ENCODE measurements at places on chromosomes 6 and 20.

DNA sequence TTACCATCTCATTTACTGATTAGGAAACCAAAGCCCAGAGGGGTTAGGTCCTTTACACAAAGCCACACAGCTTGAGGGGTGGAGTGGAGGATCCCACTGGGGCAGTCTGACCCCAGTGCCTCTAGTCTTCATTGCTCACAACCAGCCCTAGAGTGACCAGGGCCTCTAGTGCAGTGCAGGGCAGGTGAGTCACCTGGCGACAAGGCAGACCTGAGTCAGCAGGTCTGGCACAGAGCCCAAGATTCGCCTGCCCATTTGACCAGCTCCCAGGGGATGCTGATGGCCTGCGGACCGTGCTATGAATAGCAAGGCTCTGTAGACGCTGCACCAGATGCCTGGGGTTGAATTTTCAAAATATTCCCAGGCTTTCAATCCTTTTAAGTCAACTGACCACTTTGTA is 29.9 kb downstream of the CDH26 start:
- no peak for DNase-seq

DNA sequence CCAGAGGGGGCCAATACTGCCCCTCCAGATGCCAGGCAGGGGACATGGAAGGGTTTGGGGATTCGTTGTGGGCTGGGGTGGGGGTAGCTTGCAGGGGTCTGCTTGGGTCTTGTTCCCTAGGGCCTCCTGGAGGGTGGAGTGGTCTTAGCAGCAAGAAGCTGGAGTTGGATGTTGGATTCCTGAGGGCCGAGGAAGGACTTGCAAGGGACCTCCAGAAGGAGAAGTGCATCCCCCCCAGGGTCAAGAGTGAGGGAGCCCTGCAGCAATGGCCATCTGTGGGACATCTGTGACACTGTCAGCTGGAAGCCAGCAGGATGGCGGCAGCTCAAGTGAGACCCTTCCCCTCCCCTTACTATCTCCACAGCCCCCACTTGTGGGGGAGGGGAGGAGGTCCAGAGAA is 25.4 kb upstream of the CCN5 start:
- DNase-seq: no peak

- no peak for DNase-seq
These were observed at the start of gene SOX4 for GRCh38 chr6:21593412-21593926. TSS of gene SOX4 (plus strand) at chr6:21593751. CDS start at chr6:21594535, 784 bp downstream.

DNA sequence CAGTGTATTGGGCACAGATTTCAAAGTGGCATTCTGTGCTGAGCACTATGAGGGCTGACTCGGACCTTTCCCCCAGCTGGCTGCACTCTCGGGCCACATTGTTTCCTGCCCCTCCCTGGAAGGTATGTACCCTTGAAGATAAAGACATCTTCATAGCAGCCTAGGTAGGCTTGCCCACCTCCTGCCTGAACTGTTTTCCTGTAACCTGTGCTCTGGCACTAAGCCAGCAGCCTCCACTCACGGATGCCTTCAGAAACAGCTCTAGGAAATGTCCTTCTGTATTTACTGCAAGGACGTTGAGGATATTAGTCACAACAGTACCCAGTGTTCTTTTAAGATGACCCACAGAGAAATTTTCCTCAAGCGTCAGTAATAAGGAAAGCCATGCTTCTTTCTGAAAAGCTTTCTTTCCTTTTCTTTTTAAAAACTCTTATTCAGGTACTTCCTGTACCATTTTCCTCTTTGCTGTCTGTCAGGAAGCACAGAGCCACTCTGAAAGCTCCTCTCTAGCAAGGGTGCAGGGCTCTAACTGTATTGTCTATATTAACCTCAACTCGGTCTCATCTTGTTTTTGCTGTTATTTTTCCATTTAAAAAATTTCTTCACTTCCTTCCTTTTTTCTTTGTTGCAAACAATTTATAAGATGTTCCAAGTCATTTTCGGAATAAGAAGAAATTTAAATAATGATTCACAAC is 43.5 kb downstream of the TTI1 start:
- no peak for DNase-seq

DNA sequence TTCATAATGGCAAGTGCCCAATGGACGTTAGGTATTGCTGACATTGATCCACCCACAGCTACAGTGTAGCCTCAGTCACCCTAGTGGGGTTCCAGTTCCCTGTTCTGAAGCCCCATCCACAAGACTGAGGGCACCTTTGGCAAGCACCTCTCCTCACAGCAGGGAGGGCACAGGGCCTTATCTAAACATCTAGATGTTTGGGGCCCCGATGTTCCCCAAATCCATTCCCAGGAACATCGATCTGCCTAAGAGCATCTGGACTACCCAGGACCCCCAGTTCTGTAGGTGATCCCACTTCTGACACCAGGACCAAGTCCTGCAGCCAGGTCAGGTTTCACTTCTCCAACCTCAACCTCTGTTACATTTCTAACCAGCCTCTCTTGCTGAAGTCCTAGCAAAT is 10.6 kb downstream of the APCDD1L start:
- no peak for DNase-seq

- DNase-seq: no peak
These were observed 45.6 kb downstream of the NFATC2 start for GRCh38 chr20:51496964-51497363.

GRCh38 chr6:63804381-63804956 is 168.9 kb downstream of the PHF3 start:
- DNase-seq: no peak

GRCh38 chr6:39602601-39603519 is 122.3 kb downstream of the KIF6 start:
- DNase-seq: no peak

GRCh38 chr6:11194356-11195218 is 37.9 kb downstream of the NEDD9 start:
- no peak for DNase-seq

GRCh38 chr6:36389353-36389752 is 1.9 kb upstream of the ETV7 start:
- DNase-seq: no peak

GRCh38 chr6:90416322-90416721 is 119.7 kb upstream of the BACH2 start:
- DNase-seq: no peak

DNA sequence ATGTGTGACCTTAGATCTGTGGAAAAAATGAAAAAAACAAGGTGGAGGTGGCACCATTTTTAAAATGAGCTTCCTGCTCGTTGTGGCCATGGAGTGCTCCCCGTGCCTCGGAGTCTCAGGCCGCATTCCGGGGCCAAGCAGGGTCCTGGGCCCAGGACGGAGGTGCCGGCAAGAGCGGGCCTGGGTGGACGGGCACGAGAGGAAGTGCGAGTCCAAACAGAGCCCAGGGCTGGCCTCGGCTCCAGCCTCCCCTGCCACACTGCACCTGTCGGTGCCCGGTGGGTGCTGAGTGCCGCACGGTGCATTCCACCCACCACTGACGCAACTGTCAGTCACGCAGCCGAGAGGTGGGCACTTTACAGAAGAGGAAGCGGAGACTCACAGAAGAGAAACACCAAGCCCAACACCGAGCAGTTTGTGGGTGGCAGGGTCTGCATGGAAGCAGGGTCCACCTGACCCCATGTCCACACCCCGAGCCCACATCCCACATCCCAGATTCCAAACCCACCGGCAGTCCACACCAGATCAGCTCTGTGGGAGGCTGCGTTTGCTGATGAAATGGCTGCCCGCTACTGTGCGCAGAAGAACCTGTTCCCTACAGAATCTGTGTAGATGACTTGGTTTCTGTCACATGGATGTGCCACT is 97.7 kb downstream of the PSMB1 start:
- DNase-seq: no peak

- no peak for DNase-seq
These were observed 3.3 kb upstream of the SLC29A1 start for GRCh38 chr6:44219815-44220784.

DNA sequence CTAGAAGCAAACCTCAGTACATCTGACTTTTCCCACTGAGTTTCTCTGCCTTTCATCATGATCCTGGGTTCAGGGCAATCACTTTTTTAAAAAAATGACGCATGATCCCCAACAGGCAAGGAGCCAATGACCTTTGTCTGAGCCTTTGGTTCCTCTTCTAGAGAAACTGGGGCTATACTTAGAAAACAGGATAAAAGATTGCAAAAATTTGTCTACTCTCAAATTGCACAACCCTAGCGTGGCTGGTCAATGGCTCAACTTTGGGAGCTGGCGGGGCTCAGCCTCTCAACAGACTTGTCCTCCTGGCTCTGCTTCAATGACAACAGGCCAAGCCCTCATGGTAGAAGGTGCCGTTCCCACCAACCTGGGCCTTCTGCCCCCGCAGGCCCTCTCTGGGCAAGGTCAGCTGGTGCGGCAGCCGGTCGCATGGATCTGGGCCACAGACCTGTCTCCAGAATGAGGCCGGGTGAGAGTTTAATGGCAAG is 48.7 kb downstream of the PDYN start:
- DNase-seq: no peak

DNA sequence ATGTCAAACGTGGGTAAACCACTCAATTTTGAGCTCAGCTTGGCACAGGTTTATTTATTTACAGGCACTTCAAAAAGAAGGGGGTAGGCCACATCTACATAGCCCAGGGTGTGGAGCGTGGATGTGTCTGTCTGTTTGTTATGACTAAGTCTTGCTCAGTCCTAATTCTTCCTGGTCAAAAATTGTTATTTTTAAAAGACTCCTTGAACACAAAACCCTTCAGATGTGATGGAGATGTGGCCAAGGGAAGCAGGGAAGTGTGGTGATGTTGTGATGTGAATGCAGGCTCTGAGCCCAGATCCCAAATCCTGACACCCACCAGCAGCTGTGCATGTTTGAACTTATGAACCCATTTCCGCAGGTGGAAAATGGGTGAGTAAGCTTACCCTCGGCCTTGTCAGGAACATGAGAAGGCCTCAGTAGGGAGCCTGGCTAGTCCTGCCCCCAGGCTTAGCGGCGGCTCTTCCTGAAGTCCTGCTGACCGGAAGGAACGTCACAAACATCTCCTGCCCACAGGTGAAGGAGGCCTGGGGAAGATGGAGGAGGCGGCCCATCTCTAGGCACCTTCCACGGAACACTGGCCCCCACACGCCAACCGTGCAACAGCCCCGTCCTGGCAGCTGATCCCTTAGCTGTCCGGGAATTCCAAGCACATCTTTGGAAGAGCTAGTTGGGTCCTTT is 119.7 kb downstream of the MYLK4 start:
- DNase-seq: no peak

GRCh38 chr6:151018046-151018445 is 152.5 kb downstream of the MTHFD1L start:
- DNase-seq: no peak

- no peak for DNase-seq
These were observed 128.0 kb downstream of the RIN2 start for GRCh38 chr20:19885939-19886660.

- no peak for DNase-seq
These were observed 22.1 kb downstream of the BMP5 start for GRCh38 chr6:55853008-55854001.

DNA sequence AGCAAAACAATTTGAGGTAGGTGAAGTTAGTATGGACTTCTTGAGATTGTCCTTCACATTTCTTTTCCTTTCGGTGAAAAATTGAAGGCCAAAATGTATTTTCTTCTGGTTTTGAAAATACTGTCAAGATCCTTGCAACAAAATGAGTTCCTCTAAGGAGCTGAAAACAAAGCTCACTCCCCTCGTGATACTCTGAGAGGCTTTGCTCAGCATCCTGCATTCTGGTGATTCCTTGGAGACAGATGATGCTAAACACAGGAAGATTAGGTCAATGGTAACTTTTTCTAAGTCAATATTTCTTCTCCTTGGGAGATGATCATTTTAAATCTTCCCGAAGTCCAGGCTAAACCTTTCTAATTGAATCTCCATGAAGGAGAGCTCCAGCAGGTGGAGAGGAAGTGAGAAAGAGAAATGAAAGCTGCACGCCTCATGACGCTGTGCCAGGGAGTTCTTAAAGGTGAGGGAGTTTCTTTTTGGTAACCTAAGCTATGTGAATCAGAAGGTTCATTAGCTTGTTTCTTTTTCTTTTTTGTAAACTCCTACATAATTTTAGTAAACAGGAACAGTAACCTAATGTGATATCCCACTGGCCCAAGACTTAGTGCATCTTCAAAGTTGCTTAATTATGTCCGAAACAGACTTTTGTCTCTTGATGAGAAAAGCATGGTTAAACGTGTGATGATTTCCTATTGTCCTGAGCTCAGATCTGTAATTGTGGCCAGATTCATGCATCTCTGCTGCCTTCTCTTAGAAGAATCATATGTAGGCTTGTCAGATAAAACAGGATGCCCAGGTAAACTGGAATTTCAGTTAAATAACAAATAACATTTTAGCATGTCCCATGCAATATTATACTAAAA is 15.0 kb downstream of the ESR1 start:
- DNase-seq: no peak

DNA sequence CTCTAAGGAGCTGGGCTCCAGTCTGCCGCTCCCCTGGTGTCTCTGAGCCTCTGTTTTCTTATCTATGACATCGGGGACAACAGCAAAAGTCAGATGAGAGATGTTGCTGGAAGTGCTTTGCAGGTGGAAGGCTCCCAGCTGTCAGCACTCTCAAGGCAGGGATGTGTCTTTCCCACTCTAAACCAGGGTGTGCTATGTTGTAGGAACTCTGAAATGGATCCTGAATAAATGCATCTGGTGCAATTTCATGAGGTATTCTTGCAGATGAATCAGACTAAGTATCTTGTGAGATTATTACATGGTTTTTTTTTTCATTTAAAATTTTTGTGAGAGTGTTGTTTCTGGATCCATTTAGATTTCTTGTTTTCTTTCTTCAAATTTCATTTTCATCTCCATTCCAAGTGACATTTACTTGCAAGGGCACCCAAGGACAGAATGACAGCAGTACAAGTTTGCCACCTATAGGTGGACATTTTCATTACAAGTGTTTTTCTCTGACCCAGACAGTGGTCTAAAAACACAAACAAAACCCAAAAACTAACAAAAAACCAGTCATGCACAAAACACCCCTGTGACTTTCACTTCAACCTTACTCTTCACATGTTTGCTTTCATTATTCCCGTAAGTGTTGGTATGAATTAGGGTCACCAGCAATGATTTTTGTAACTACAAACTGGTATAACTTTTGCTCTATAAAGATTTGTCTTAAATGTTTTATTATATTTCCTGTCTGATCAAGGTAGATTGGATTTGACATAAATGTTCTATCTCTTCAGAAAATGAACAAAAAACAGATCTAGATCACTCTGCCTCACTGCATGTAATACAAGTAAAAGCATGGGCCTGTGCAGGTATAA is 14.7 kb upstream of the SIM1 start:
- DNase-seq: no peak

- no peak for DNase-seq
These were observed 114.7 kb downstream of the GJA10 start for GRCh38 chr6:90008908-90009501.

GRCh38 chr20:23240519-23240918 is 110.1 kb upstream of the NXT1 start:
- no peak for DNase-seq

DNA sequence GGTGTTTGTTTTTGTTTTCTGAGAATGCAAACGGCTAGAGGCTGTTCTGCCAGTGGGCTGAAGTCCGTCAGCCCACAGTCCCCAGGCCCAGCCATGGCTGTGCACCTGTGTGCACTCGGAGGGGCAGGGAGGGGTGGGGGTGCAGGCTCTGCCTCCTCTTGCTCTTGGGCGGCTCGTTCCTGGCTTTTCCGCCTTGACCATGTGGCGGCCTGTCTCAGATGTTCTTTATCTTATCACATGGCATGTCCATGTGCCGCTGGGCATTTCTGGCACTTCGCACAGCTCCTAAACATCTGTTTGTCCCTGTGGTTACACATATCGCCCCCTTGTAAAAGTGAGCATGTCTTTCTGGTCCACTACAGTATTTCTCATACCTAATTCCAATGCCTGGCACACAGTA is 137.0 kb downstream of the CDH4 start:
- DNase-seq: no peak

Data from activated effector memory CD4-positive, alpha-beta T cell treated with Interleukin-2 at 50 U/mL for 16 hours (primary cell).